GM12878 (cell line): ENCODE measurements at places on chromosomes 13 and 19. TPM values are rescaled to one million over a fixed set of nuclear protein-coding genes. Genes with fewer than 3 reads are reported as not detected.
A peak's percentile ranks its signal among the peaks of the same experiment; 100 is the strongest.

Gene FOSB
- total RNA-seq = 0.56 and 0.69 TPM in 2 replicates

DNA sequence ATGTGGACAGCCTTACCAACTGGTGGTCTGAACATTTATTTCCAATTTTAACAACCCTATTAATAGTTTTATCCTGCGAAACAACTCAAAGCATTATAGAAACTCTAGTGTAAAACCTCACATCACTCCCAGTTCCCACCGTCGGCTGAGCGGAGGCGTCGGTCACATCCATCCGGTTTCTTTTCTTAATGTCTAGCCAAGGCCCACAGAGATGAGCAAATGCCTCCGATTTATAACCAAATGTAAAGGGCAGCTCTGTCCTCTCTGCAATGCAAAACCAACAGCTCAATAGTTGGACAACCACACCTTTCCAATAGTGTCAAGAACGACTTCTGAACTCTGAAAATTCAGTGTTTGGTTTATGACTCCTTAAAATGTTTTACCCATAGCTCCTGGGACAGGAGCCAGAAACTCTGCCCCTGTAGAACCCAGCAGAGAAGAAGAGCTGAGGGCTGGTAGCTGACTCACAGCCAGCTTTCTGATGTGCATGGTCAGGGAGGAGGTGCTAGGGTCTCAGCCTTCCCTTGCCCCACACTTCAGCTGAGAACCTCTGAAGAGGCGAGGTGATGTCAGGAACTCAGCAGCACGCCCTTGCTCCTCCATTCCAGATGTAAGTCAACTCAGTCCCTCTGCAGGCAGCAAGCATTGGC is 90.2 kb upstream of the UQCRFS1 start:
- no peaks in the 10 kb centered on the region for H3K4me1 ChIP-seq
- H3K4me3 ChIP-seq = no peak overlapping the region
- no peaks in the 10 kb centered on the region for H3K36me3 ChIP-seq

GRCh38 chr13:46468570-46469463 is 81.8 kb upstream of the RUBCNL start:
- H3K27me3 ChIP-seq = no peaks in the 10 kb centered on the region
- H3K4me1 ChIP-seq = no peaks in the 10 kb centered on the region
- H3K4me3 ChIP-seq = no peak overlapping the region

- H3K4me3 ChIP-seq = no peak overlapping the region
- no peak for DNase-seq
- H3K27me3 ChIP-seq = no peaks in the 10 kb centered on the region
- peaks cover 24% of the 10 kb centered on the region for H3K4me1 ChIP-seq
These were observed 30.8 kb upstream of the USE1 start for GRCh38 chr19:17184371-17184841.

GRCh38 chr19:1088416-1089010 is 6.7 kb downstream of the POLR2E start:
- no peaks in the 10 kb centered on the region for H3K27me3 ChIP-seq
- no peak for DNase-seq
- peaks cover 29% of the 10 kb centered on the region for H3K4me1 ChIP-seq

GRCh38 chr13:33746867-33747266 is 71.1 kb upstream of the RFC3 start:
- no peak overlapping the region for H3K4me3 ChIP-seq
- DNase-seq = no peak
- H3K36me3 ChIP-seq = no peaks in the 10 kb centered on the region
- H3K27me3 ChIP-seq = no peaks in the 10 kb centered on the region
- no peak overlapping the region for H3K27ac ChIP-seq

DNA sequence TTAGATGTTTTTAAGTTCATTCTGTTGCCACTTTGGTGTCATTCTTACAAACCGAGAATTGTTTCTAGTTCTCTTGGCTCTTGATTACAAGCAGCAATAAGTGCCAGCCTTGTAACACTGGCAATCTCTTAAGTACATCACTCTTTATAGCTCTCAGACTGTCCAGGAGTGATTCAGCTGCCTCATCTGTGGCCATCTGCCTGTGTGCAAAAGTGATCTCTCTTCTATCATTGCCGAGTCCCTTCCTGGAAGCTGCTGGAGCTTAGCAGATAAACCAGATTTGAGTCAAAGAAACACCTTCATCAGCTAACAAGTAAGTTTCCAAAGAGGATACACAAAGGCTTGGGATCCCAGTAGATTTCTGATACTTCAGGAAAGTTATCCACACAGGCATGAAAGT is 23.2 kb downstream of the STOML3 start:
- H3K27ac ChIP-seq = no peak overlapping the region
- H3K36me3 ChIP-seq = no peaks in the 10 kb centered on the region
- no peak for DNase-seq
- no peak overlapping the region for H3K4me3 ChIP-seq
- no peaks in the 10 kb centered on the region for H3K27me3 ChIP-seq

GRCh38 chr13:40665126-40666044 is 1.1 kb downstream of the FOXO1 start:
- H3K4me3 ChIP-seq = peak overlapping the region; percentile 84
- no peak for DNase-seq
- H3K27ac ChIP-seq = peak overlapping the region; percentile 89
- H3K27me3 ChIP-seq = no peaks in the 10 kb centered on the region
- peaks cover 13% of the 10 kb centered on the region for H3K4me1 ChIP-seq

DNA sequence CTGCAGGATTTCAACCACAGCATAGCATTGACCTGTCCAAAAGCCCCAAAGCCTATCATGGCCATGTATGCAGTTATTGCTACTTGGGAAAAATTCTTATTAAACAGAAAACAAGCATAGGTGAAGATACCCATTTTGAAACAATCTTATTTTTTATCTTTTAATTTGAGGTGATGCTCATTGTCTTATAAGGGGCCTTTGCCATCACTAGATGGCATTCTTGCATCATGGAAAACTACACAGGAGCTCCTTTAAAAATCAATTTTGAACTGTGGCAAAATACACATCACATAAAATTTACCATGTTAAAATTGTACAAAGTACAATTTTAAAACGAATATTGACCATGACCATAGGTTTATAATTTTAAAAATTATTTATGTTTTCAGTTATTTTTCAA is 38.9 kb upstream of the ZNF835 start:
- H3K4me1 ChIP-seq = no peaks in the 10 kb centered on the region
- no peaks in the 10 kb centered on the region for H3K27me3 ChIP-seq
- no peak for DNase-seq
- H3K4me3 ChIP-seq = no peak overlapping the region

GRCh38 chr19:6481541-6482342 is at the start of gene DENND1C:
Gene DENND1C, minus strand, starts transcription at chr19:6481787. Its CDS starts 92 bp downstream, at chr19:6481695.
- peaks cover 4% of the 10 kb centered on the region; the same call in 1 of the 2 replicates for H3K36me3 ChIP-seq
- DNase-seq = peak; percentile 45
- H3K27me3 ChIP-seq = no peaks in the 10 kb centered on the region
